ENCODE measurements at places on chromosomes 4 and X.

DNA sequence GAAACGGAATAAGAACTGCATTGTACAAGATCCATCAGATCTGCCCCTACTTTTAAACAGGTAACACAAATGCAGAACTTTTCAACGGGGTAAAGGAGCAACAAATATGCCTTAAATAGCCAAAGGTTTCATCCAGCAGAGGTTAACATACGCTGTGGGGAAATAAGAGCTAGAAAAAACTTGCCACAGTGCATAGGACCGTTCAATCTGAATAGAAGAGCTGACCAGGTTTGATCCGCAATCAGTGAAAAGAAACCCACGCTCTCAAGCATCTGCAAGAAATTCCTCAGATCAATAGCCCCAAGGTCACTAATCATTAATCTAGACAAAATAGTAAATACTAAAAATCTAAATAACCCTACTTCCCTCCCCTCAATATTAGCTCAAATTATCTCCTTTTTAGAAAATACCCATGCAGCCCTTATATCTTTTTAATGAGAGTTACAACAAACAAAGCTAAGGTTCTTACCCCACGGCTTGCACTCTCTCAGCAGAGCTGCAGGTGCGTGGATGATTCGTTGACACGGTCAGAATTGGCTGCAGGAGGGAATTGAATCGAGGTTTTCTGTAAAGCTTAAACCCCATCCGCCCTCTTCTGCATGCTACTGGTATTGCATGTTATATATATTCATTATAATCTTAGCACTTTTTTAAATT is at the start of gene TLR10:
TSS of gene TLR10 (minus strand) at position 539 of the 657 bp plus-strand sequence. CDS start 7,400 bp downstream, outside the sequence.
- peak; percentile 60 for DNase-seq

DNA sequence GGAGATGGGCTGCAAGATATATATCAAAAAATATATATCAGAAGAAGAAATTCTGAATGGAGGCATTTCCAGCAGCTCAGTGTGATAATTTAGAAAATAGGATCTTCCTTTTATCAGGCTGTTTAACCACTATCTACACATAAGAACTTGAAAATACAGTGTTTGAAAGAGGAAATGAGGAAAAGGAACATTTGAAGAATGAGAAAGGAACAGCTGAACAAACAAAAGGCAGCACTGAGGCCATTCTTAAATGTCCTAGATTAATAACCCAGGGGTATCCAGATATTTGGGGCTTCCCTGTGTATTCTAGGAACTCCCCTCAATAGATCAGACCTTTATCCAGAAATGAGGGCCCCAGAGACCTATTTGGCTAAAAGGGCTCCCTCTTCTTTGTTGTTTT is 4.1 kb downstream of the SLC39A8 start:
- no peak for DNase-seq

DNA sequence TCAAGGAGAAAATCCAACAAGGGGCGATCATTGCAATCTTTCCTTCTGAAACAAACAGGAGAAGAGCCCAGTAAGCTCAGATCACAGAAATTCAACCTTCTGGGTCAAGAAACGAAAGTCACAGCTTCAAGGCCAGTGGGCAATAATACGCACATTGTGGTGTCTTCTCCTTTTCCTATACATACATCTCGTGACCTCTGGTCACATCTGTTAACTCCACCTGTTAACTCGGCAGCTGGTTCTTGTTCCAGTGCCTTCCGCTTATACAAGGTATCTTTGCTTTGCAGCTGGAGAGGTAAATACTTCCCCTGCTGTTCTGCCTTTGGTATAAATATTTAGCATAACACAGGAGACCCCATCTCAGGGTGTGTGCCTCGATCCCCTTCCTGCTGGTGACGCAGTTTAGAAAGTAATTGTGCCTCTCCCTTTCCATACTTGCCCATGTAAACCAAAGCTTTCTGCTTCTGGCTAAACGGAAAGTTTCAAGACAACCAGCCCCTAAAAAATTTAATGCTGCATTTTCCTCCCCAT is 45.0 kb downstream of the CCDC149 start:
- no peak for DNase-seq

DNA sequence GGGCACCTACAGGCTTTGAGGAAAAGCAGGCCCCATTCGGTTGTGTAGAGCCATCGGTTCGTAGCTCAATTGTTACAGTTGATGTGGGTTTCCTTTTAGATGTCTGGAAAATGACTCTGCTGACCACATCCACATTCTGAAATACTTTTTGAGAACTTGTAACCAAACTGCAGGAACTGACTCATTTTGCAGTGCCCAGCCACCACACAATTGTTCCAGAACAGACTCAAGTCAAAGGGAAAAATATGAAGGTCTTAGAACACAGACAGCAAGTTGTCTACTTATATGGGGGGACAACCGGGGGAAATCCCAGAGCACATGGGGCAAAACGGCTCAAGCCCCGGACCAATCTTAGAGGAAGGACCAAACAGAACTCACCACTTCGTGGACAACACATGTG is 557.6 kb upstream of the DIPK2B start:
- DNase-seq: peak; percentile 13

GRCh38 chr4:109912706-109913595 is at the start of gene EGF:
Gene EGF (plus strand): TSS chr4:109912883. CDS start chr4:109913336, 453 bp downstream.
- peak; percentile 62 for DNase-seq

GRCh38 chr4:165301833-165302232 is 25.6 kb upstream of the MSMO1 start:
- peak; percentile 37 for DNase-seq

DNA sequence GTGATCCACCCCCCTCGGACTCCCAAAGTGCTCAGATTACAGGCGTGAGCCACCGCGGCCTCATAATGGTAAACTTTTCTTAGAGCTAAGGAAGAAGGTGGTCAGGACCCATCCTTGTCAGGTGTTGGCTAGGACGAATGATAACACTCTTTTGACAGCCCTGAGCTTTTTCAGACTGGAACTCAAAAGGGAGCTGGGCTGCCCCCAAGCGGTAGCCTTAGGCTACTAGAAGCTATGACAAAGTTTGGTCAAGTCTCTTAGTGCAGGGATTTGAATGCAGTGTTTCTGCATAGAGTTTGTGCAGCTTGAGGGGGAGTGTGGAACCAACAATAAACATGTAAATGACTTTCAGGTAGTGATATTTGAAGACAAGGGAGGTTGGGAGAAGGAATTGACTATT is 11.8 kb upstream of the HSD17B10 start:
- peak; percentile 40 for DNase-seq

GRCh38 chr4:74267998-74268606 is 40.2 kb upstream of the EPGN start:
- DNase-seq: peak; percentile 57

GRCh38 chr4:173528378-173529321 is 1.4 kb downstream of the HAND2 start:
- peak; percentile 61 for DNase-seq
